ENCODE measurements at places on chromosomes 12 and 14. TPM values are rescaled to one million over a fixed set of nuclear protein-coding genes. Genes with fewer than 3 reads are reported as not detected.
A peak's percentile ranks its signal among the peaks of the same experiment; 100 is the strongest.

GRCh38 chr12:2151391-2151790 is 98.6 kb downstream of the CACNA1C start:
- no peaks in the 10 kb centered on the region for H3K36me3 ChIP-seq
- H3K27me3 ChIP-seq = no peaks in the 10 kb centered on the region

DNA sequence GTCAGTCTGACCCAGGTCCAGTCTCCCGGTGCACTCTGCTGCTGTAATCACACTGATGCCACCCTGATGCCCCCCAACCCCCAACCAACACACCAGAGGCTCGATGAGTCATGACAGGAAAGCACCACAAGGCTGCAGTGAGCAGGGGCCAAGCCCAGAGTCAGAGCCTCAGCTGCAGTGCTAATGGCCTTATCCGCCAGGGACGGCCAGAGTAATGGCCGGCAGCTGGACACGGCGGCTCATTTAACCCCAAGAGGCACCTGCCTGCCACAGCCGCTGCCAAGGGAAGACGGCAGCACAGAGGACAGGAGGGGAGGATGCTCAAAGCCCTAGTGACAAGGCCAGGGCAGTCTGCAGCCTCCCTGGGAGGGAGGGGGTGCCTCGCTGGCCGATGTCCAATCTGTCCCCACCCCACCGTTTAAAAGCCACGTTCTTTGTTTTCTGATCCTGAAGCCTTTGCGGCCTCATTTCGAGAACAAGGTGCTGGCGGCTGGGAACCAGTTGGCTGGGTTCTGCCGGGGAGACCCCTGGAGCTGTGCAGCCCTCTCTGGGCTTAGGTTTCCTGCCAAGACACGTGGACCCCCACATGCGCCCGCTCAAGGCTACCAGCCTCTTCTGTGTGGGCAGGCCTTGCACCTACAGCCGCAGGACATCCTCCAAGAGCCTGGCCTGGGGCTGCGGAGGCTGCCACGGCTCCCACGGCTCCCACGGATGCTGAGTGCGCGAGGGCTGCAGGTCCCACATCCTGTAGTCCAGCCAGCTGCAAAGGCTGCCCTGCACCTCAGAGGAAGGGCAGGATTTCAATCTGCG is 13.1 kb downstream of the CCDC85C start:
- peak; percentile 85 for DNase-seq
- H3K27ac ChIP-seq = no peak overlapping the region
- peaks cover 19% of the 10 kb centered on the region for H3K4me1 ChIP-seq
- no peak overlapping the region for H3K4me3 ChIP-seq
- H3K27me3 ChIP-seq = no peaks in the 10 kb centered on the region

DNA sequence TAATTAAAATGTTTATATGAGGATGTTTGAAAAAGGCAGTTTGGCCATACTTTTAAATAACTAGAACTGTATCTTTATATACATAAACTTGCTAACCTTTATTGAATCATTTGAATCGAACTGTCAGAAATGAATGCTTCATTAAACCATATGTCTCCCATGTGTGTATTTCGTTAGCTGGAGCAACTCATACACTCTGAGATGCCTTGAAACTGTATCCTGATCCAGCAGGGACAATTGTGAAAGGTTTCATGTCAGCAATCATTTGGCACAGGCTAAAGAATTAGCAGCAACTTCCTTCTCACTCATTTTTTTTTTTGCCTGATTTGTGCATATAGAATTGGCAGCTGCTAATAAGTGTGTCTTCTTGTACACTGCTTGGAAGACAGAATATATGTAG is 109.9 kb downstream of the NAV3 start:
- peak overlapping the region; percentile 95 for H3K27ac ChIP-seq
- no peaks in the 10 kb centered on the region for H3K27me3 ChIP-seq
- H3K4me3 ChIP-seq = peak overlapping the region; percentile 24

DNA sequence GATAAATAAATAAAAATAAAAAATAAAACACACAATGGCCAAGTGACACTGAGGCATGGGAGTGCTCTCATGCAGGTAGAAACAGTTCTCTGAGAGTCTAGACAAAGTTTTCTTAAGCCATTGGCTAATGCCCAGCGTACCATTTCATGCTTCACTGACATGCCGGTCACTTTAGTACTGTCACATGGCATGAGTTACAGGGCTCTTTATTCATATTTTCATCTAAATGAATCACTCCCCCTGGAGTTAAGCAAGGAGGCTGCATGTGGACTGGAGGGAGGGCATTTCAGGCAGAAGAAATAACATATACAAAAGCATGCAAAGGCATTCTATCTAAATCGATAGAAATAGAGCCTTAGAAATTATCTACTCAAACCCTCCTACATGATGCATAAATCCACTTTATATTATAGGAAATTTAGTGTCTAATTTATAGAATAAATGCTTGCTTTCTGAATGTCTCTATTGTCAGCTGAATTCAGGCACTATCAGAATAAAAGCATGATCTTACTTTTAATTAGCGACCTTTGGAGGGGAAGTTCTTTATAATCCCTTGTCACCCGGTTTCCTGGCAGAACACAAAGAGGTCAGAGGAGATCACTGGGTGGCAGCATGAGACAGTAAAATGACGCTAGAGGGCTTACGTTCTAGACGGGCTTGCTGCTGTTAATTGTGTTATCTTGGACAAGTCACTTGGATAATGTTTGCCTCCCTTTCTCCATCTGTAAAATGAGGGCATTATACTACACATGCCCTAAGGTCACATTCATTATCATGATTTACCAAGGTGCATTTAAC is 17.5 kb downstream of the DYRK4 start:
- DNase-seq = peak; percentile 26
- H3K36me3 ChIP-seq = no peaks in the 10 kb centered on the region
- peaks cover 7% of the 10 kb centered on the region for H3K27me3 ChIP-seq
- no peak overlapping the region for H3K4me3 ChIP-seq
- no peak overlapping the region for H3K27ac ChIP-seq
- peaks cover 12% of the 10 kb centered on the region for H3K4me1 ChIP-seq

DNA sequence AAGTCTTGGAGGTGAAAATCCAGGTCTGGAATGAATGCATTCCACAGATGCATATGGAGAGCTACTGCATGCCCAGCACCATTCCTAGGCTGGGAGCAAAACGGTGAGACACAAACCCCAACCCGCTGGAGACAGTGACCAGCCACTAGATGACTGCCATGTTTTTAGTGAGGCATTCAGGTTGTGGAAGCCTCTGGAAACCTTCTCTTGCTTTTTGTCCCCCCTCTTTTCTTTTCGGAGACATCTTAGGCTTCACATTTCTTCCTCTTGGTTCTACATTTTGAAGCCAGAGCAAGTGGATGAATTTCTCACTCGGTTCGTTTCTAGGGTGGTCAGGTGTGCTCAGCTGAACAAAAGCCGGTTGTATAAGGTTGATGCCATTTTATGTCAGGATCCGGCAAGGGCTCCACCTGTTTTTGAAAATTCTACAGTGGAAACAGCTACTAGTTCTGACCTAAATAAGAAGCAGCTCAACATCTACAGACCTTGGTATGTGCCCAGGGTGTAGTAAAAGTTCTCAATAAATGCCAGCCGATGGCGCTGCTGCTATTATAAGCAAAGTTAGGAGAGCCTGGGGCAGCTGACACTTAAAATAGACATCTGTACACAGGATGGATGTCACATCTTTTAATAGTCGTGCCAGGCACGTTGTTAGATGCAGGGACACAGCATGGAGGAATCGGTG is 1.8 kb upstream of the ZNF839 start:
- no peak overlapping the region for H3K27ac ChIP-seq
- H3K4me3 ChIP-seq = peak overlapping the region; percentile 9
- H3K4me1 ChIP-seq = peaks cover 25% of the 10 kb centered on the region
- no peaks in the 10 kb centered on the region for H3K36me3 ChIP-seq

DNA sequence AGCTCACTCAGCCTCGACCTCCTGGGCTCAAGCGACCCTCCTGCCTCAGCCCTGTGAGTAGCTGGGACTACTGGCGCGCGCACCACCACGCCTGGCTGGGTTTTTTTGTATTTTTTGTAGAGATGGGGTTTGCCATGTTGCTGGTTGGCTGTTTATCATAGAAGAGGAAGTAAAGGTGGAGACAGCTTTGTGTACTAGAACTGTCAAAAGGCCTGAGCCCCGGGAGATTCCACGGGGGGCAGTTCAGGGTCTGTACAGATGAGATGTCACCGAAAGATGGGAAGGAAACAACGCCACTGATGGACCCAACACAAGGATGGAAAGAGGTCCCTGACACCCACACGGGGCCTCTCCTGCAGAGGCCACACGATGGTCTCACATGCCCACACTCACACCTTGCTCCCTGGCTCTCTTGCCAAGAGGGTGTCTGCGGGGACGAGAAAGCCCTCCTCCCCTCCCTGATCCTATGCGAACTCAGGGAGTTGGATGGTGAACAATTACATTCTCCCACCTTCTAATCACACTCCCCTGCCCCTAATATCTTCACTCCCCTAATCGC is 66.6 kb downstream of the KDM2B start:
- H3K27me3 ChIP-seq = no peaks in the 10 kb centered on the region
- DNase-seq = no peak
- no peaks in the 10 kb centered on the region for H3K36me3 ChIP-seq
- H3K4me1 ChIP-seq = no peaks in the 10 kb centered on the region

GRCh38 chr14:105910426-105910825 is 384.0 kb downstream of the TMEM121 start:
- no peaks in the 10 kb centered on the region for H3K27me3 ChIP-seq
- no peaks in the 10 kb centered on the region for H3K36me3 ChIP-seq
- no peak overlapping the region for H3K4me3 ChIP-seq
- no peak for DNase-seq
- H3K4me1 ChIP-seq = no peaks in the 10 kb centered on the region

GRCh38 chr14:67555518-67556090 is 22.5 kb downstream of the PLEKHH1 start:
- peaks cover 5% of the 10 kb centered on the region for H3K27me3 ChIP-seq
- no peak overlapping the region for H3K27ac ChIP-seq
- no peak for DNase-seq
- no peaks in the 10 kb centered on the region for H3K4me1 ChIP-seq

DNA sequence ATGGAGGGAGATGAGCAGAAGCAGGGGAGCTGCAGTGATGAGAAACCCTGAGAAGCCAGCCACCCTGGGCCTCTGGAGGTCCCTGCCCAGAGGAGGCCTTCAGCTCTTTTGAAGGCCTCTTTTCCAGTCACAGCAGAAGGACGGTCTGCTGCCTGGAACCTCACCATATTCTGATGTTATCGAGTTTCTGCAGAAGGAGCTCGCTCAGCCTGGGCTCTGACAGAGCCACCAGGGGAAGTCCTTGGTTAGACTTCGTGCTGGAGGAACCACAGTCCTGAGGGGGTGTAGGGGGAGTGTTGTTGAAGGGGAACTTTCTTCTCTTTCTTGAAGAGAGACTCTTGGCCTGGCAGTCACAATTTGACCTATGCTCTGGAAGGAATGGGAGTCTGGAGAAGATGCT is 25.1 kb upstream of the BATF start:
- H3K4me1 ChIP-seq = no peaks in the 10 kb centered on the region
- H3K36me3 ChIP-seq = no peaks in the 10 kb centered on the region
- no peak overlapping the region for H3K4me3 ChIP-seq
- H3K27me3 ChIP-seq = no peaks in the 10 kb centered on the region

DNA sequence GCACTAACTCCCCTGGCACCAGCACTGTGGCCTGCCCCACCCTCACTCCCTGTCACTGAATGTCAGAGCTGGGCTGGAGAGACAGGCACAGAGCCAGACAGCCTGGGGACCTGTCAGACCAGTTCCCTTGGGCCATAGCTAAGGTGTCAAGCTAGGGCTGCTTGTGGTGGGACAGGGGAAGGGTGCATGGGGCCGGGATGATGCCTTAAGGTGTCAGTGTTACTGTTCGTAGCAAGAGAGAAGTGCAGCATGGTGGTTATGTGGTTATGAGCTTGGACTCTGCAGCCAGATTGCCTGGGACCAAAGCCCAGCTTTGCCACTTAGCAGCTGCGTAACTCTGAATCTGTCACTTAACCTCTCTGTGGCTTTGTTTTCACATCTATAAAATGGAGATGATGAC is 3.8 kb downstream of the RAPGEF3 start:
- no peak overlapping the region for H3K4me3 ChIP-seq
- H3K4me1 ChIP-seq = peaks cover 62% of the 10 kb centered on the region
- peak overlapping the region; percentile 9 for H3K27ac ChIP-seq
- H3K36me3 ChIP-seq = peaks cover 20% of the 10 kb centered on the region
- no peaks in the 10 kb centered on the region for H3K27me3 ChIP-seq

GRCh38 chr12:11307143-11307542 is 3.1 kb downstream of the PRB4 start:
- H3K27me3 ChIP-seq = peaks cover 16% of the 10 kb centered on the region
- H3K36me3 ChIP-seq = no peaks in the 10 kb centered on the region
- H3K4me1 ChIP-seq = no peaks in the 10 kb centered on the region
- H3K4me3 ChIP-seq = no peak overlapping the region

GRCh38 chr12:106288494-106289195 is 13.9 kb upstream of the TCP11L2 start:
- H3K27me3 ChIP-seq = peaks cover 1% of the 10 kb centered on the region
- DNase-seq = peak; percentile 69
- no peaks in the 10 kb centered on the region for H3K36me3 ChIP-seq

- H3K27ac ChIP-seq = no peak overlapping the region
- no peaks in the 10 kb centered on the region for H3K36me3 ChIP-seq
- no peak overlapping the region for H3K4me3 ChIP-seq
- no peak for DNase-seq
Observed at GRCh38 chr12:129075460-129076208, 222.4 kb downstream of the GLT1D1 start.

- no peaks in the 10 kb centered on the region for H3K27me3 ChIP-seq
- H3K4me1 ChIP-seq = no peaks in the 10 kb centered on the region
Observed at GRCh38 chr14:80926397-80927082, 15.0 kb downstream of the CEP128 start.

DNA sequence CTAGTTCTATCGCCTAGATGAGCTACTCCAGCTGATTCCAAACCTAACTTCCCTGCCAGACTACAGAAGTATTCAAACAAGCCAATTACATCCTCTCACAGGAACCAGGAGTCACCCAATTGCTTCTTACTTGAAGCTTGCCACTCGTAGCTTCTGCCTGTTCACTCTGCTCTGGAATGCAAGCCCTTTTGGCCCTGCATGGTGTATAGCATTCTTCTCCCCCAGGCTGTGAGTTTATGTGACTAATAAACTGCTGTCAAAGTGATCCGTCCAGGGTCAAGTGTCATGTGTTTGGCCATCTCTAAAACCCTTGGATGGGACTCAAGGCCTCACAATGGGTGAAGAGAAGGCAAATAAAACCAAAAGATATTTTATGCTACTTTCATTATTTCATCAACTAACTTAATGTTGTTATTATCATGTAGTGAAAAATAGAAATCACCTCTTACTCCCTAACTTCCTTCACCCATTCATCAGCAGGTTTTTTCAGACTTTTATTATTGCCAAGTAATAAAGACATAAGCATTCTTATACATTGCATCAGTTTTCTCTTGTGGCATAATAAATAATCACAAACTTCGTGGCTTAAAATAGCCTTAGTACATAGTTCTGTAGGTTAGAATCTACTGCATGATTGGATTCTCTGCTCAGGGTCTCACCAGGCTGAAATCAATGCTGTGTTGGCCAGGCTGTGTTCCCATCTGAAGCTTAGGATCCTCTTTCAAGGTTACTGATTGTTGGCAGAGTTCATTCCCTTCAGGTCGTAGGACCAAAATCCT is 1981.7 kb upstream of the FLRT2 start:
- no peaks in the 10 kb centered on the region for H3K36me3 ChIP-seq
- DNase-seq = peak; percentile 4
- H3K4me1 ChIP-seq = no peaks in the 10 kb centered on the region

GRCh38 chr12:17982556-17982955 is 107.4 kb downstream of the RERGL start:
- H3K4me1 ChIP-seq = no peaks in the 10 kb centered on the region
- H3K4me3 ChIP-seq = no peak overlapping the region
- no peak for DNase-seq
- no peaks in the 10 kb centered on the region for H3K27me3 ChIP-seq
- H3K27ac ChIP-seq = no peak overlapping the region
- no peaks in the 10 kb centered on the region for H3K36me3 ChIP-seq

The MON2 gene
- 43.0 TPM for total RNA-seq

The TNFRSF1A gene
- 84.0 TPM for total RNA-seq

The STYX gene
- total RNA-seq = 21.0 TPM

The PPM1H gene
- 4.9 TPM for total RNA-seq

The KLRC1 gene
- total RNA-seq = not detected

The MAPK1IP1L gene
- total RNA-seq = 139 TPM

The AMDHD1 gene
- total RNA-seq = not detected

The IL31 gene
- not detected for total RNA-seq

Measured in endothelial cell of umbilical vein (primary cell).